ENCODE measurements at places on chromosomes 7 and 10.

DNA sequence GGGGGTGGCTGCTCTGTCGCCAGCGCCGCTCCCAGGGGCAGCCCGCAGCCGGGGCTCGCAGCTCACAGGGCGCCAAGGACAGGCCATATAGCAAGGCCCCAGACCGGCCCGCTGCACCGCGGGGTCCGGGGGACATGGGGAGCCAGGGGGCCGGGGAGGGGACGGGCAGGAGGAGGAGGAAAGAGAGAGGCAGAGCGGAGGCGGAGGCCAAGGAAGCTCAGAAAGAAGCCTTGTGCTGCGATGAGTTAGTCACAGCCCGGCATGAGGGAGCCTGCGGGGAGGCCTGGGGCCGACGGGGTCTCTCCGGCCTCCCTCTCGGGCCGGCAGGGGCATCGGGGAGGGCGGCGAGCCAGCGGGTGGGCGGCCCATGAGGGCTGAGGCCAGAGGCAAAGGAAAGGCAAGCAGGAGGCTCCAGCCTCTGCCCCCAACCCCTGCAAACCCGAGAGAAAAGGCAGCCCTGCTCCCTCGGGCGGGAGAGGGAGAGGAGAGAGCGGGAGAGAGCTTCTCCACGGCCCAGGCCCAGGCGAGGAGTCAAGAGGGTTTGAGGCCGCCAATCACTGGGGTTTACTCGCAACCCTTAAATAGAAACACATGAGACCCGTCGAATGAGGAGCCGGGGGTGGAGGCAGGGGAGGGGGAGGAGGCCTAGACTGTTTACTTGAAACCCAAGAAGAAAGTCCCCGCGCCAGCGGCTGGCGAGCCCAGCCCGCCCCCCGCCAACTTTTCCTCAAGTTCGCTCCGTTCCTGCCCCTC, 167.9 kb downstream of the NEURL1 start:
- peak; percentile 62 for DNase-seq

GRCh38 chr10:104297697-104298660, 29.0 kb downstream of the GSTO2 start:
- no peak for DNase-seq

- DNase-seq = no peak
Observed at GRCh38 chr10:97065686-97066660, 119.8 kb downstream of the SLIT1 start.

- no peak for DNase-seq
Observed at GRCh38 chr10:73810735-73811465, 498 bp downstream of the NDST2 start.

GRCh38 chr7:42097752-42098151, 139.3 kb downstream of the GLI3 start:
- DNase-seq = peak; percentile 98

GRCh38 chr7:121369462-121369861, 26.6 kb downstream of the FAM3C start:
- no peak for DNase-seq

DNA sequence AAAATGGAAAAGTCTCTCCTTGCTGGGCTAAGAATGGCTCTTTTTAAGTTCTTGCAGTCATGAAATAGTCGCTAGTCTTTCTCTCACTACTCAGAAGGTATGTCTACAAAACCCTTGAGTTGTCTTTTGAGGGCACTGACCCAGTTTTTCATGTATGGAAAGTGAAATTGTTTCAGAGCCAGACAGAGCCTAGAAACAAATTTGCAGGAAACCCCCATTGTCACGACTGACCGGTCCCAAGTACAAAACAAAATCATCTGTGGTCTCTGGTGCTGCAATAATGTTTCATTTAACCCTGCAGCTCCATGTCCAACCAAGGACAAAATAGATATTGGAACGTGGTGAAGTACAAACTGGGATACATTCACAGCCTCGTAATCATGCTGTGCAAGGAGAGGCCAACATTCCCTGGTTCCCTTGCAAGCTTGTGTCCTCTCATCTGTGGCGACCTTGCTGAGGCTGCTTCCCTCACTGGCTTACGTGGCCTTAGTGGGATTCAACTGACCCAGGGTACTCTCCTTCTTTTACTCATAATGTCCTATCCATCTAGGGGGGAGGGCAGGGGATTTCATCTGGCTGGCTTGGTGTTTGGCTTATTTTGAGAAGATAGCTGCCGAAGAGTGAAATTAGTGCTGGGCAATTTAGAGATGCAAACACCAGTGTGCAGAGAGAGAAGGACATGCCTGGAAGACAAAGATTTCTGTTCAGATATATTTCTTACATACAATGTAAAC, 172.5 kb downstream of the IPMK start:
- DNase-seq = no peak
